Left ventricle myocardium superior (tissue), 1 donor: ENCODE measurements at places on chromosomes 12 and 14.

- DNase-seq: peak; percentile 52
Measured at GRCh38 chr14:24430682-24431568, 1.2 kb downstream of the KHNYN start.

- no peak for DNase-seq
Measured at GRCh38 chr12:20525064-20525610, 156.8 kb downstream of the PDE3A start.

DNA sequence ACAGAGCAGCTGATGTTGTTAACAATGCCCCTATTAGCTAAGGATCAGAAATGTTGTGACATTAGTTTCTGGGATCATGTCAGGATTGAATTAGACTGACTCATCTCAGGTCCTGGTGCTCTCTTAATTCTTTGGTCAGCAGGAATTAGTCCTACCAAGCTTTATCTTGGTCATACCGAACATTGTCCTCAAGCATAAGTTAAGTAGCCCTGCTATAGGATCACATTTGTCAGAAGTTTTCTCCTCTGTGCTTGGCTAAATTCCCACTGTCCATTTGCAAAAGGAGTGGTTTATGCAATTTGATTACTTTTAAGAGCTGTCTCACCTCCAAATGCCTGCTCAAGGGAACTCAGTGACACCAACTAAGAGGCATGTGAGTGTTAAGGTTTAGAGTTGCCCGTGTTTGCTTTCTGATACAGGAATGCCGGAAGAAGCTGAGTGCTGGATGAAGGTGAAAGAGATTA lies 48.4 kb upstream of the IFNG-AS1 start:
- DNase-seq: no peak

GRCh38 chr12:7203109-7203508 lies 13.6 kb downstream of the PEX5 start:
- DNase-seq: no peak

GRCh38 chr12:26699237-26699636 lies 133.8 kb downstream of the ITPR2 start:
- DNase-seq: no peak

DNA sequence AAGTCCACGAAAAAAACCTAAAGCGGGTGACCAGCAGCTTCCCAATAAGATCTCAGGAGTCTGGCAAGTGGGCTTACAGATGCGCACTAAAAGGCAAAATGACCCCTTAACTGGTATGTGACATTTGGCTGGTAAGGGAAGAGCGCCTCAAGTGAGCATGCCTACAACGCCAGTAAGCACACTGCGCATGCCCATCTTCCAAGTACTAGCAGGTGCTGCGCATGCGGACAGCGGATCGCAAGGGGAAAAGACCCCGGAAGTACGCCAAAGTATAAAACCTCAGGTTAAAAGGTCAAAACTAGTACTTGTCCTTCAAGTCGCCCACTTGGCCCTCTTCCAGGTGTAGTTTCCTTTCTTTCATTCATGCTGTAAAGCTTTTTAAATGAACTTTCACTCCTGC lies 518.5 kb upstream of the MDGA2 start:
- DNase-seq: no peak

DNA sequence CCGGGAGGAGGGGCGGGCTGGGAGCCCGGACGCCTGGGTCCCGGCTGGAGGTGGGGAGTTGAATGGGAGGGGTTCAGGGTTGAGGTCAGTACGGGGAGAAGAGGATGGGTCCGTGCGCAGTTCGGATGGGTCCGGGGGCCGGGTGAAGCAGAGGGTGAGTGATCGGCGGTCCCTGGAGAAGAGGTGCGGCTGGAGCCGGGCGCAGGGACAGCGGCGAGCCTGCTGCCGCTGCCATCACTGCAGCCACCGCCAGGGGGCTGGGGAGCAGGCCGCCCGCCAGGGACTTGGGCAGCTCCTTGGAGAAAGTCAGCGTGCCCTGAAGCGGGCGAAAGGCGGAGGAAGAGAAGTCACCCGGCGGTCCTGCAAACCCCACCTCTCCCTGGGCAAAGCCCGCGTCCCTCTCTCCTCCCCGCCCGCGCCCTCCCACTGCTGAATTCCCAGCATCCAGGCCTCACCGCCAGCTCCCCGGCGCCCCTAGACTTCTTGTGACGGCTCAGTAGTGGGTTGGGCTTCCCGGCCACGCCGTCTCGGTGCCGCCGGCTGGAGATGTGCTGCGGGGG lies 6.0 kb upstream of the GPR84 start:
- DNase-seq: peak; percentile 87

GRCh38 chr14:81485372-81485771 lies 48.3 kb downstream of the SEL1L start:
- DNase-seq: no peak

GRCh38 chr14:56202256-56202655 lies 84.0 kb downstream of the PELI2 start:
- no peak for DNase-seq

DNA sequence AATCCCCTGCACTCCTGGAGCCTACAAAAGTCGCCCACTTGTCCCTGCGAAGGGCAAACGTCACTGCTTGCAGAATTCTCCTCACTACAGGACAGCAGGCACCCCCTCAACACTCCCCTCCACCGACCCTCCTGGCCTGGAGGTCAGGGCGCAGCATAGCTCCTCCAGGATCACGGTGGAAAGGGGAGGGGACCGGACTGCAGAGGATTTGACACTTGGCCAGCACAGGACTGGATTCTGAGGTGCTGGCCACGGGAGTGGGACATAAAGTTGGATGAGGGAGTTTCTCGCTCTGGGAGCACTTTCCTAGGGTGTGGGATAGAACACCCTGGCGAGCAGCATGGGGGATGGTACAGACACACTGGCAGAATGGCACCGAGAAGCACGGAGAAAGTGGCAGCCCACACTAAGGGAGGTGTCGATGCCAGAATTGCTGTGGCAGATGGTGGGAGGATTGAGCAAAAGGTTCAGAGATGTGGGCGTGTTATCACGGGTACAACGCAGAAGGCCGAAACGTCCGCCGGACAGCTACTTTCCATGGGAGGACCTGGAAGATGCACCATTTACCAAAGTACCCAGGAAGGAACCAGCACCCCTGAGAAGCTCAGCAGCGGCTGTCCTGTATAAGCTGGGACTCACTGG lies 51.4 kb upstream of the DIO3 start:
- DNase-seq: no peak

DNA sequence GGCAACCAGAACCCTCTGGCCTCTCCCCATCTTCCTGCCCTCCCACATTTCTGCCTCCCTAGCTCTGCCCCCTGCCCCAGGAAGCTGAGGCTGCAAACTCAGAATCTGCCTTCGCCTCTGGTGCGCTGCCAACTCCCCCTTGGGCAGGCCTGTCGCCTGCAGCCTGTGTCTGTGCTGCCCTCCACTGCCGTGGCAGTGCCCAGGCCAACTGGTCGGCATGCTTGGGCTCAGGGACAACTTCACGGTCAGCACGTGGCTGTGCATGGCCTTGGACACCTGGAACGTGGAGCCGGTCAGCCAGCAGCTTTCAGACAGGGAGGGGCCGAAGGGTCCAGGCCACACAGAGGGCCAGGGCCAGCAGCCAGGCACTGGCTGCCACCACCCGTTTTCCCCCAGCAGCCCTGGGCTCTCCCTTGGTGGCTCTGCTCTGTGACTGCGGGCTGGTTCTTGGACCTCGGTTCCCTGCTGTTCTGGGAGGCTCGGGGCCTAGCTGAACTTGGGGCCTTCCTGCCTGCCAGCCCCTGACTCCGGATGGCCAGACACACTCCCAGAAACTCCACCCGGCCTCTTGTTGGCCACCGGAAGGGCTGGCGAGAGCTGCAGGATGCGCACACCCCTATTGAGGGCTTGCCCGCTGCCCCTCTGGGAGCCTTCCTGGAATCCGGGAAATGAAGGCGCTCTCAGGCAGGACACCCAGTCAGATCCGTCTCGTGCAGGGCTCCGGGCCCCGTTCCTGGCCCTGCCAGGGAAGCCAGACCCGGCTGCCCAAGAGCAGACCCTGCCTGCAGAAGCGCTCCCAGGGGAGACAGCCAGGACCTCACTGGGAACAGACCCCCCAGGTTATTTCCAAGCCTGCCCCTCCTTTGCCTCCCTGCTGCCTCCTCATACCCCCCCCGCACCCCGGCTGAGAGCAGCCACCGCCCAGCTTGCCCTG lies 34.2 kb upstream of the PPP1R13B start:
- DNase-seq: peak; percentile 78

DNA sequence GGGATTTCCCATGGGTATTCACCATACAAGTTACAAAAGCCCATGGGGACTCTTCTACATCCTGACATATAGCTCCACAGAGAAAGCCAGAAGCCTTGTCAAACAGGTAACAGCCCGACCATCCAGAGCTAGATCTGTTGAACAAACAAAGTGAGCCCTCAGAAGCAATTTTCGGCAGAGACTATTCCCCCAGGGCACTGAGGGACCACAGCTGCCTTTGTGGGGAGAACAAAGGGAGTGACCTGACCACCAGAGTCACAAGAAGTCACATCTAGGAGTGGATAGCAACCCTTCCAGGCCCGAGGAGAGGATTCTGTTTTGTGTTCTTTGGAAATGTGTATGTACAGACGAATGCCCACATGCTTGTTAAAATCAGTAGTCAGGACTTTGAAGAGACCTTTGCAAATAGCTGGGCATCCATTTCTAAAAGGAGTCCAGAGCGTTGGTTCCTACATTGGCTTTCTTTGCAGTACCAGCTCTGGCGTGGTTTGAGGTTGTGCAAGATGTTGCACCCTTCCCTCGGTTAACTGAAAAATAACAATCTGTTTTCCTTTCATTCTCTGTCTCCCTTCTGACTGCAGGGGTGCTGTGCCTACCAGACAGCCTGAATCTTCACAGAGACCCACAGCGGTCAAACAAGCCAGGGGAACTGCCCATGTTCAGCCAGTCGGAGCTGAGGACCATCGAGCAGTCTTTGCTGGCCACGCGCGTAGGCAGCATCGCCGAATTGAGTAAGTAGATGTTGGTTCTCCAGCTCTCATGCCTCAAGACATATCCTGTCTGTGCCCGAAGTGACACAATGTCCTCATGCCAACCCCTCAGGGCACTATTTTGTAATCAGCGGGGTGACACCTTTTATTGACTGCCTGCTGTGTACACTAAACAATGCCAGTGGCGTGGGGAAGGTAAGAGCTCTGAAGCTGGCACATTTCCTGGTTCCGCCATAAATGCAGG lies 165.4 kb upstream of the PWP1 start:
- DNase-seq: no peak

GRCh38 chr14:55190906-55191202 lies 531 bp downstream of the DLGAP5 start:
- no peak for DNase-seq

GRCh38 chr12:29026419-29026818 lies 122.7 kb upstream of the FAR2 start:
- DNase-seq: no peak

DNA sequence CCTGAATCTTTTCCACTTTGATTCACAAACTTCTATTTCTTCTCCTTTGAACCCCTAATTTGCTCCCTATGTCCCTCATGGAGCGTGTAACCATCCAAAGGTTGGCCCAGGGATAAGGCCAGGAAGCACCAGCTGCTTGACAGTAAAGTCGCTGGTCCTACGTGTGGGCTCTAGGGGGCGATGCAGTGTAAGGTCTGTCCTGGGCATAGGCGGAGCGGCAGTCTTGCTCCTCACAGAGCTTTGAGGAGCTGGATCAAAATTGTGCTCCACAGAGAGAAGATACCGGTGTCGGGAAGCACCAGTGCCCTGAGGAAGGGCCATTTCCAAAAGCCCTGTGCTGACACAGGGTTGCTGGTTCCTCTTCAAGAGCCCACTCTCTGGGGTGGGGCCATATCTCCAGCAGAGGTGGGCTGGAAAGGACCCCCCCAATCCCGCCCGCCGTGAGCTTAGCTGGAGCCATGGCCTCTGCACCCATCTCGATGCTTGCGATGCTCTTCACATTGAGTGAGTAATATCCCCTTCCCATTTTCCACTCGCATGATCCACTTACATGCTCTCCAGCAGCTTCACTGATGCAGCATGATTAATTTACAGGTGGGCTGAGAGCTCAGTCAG lies 49.9 kb upstream of the OR4E1 start:
- no peak for DNase-seq

GRCh38 chr14:81625343-81625742 lies 91.7 kb upstream of the SEL1L start:
- DNase-seq: no peak

DNA sequence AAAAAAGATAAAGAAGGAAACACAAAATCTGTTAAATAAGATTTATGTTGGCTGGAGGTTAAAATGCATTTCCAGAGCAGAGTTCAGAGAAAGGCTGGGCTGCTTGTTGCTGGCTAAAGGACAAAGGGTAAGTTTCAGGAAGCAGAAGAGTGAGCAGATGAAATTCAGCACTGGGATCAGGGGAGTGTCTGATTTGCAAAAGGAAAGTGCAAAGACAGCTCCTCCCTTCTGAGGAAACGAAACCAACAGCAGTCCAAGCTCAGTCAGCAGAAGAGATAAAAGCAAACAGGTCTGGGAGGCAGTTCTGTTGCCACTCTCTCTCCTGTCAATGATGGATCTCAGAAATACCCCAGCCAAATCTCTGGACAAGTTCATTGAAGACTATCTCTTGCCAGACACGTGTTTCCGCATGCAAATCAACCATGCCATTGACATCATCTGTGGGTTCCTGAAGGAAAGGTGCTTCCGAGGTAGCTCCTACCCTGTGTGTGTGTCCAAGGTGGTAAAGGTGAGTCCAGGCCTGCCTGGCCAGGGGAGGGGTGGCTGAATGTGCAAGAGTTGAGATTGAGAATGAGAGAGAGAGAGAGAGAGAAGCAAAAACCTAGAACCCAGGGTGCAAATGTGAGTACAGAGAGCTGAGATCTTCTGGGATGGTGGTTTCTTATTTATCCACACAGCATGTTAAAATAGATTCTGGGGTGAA lies at the start of gene OAS1:
TSS of gene OAS1 (plus strand) at position 251 of the 703 bp plus-strand sequence. CDS start at position 329, 78 bp downstream.
- no peak for DNase-seq

- no peak for DNase-seq
Measured at GRCh38 chr14:52020866-52021717, 31.7 kb downstream of the RTRAF start.

GRCh38 chr12:42332301-42333285 lies 6.6 kb downstream of the PPHLN1 start:
- no peak for DNase-seq

GRCh38 chr12:109723311-109723881 lies 9.8 kb downstream of the FAM222A start:
- DNase-seq: peak; percentile 92
